ENCODE measurements at places on chromosomes 3 and 15.

DNA sequence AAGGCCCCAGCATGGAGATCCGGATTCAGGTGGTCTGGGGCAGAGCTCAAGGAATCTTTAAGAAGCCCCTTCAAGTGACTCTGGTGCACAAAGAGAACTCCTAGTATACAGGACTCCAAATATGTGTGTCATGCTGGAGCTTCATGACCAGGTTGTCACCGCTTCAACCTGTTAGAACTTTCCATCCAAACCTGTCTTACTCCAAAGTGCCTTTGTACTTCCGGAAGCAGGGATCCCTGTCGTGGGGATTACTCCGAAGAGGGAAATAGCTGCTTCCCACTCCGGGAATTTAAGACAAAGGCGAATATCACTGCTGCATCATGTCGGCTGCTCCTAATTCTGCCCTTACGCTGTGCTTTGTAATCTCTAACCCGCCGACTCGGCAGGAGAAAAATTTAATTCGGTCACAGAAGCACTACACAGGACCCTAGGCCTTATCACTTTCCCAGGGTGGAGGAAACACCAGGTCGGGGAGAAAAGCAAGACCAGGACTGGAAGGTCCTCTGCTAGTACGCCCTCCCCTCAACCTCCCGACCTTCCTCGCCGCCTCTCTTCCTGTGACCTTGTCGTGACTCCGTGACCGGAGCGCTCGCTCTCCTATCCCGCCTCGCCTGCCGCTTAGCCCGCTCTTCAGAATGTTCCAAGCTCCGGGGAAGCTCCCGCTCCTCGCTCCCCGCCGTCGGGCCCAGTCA is 730 bp downstream of the HIGD1A start:
- no peak for DNase-seq

- no peak for DNase-seq
Measured at GRCh38 chr3:136535906-136536305, 216.3 kb downstream of the STAG1 start.

- no peak for DNase-seq
Measured at GRCh38 chr15:59818336-59818735, 129.2 kb upstream of the BNIP2 start.

DNA sequence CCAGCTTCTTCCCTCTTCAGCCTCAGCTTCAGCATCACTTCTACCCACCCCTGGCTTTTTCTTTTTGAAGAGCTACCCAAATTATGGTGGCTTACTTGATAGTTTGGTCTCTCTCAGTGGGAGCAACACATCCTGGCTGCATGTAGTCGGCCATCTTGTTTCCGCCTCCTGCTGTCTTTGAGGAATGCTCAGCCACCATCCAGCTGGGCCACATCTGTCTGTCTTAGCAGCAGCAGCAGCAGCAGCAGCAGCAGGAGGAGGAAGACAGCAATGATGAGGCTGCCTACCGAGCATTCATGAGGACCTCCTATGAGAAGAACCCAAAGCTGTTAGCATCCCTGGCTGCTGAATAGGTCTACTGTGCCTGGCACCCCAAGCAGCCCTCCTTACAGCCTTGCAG is 19.7 kb downstream of the IL16 start:
- no peak for DNase-seq
